Panc1 (cell line): ENCODE measurements at places on chromosomes 5 and 9. TPM values are rescaled to one million over a fixed set of nuclear protein-coding genes. Genes with fewer than 3 reads are reported as not detected.

TRIM23 gene
- 12.6 TPM for total RNA-seq

AFAP1L1 gene
- total RNA-seq: 15.2 TPM

RLN1 gene
- not detected for total RNA-seq

DMRTA1 gene
- 1.8 TPM for total RNA-seq

PCDHA11 gene
- 0.08 TPM for total RNA-seq

LHX3 gene
- total RNA-seq: 0.13 TPM

GBGT1 gene
- total RNA-seq: 1.8 TPM

GDA gene
- 5.0 TPM for total RNA-seq

IL9 gene
- not detected for total RNA-seq

EMB gene
- 65.9 TPM for total RNA-seq

TXNDC8 gene
- not detected for total RNA-seq

PCDHB8 gene
- total RNA-seq: 7.6 TPM

CCL27 gene
- 0.95 TPM for total RNA-seq

SYK gene
- 0.28 TPM for total RNA-seq

NRARP gene
- 16.9 TPM for total RNA-seq

SLC36A2 gene
- not detected for total RNA-seq

IL13 gene
- not detected for total RNA-seq

SHOC1 gene
- total RNA-seq: 0.10 TPM

IFNB1 gene
- total RNA-seq: not detected

NCS1 gene
- total RNA-seq: 31.6 TPM

IFNK gene
- not detected for total RNA-seq

KCNIP1 gene
- not detected for total RNA-seq

FBP2 gene
- not detected for total RNA-seq

NR2F1 gene
- total RNA-seq: 49.5 TPM

PDE4D gene
- 2.4 TPM for total RNA-seq

GRM6 gene
- total RNA-seq: not detected

LCN15 gene
- 0.05 TPM for total RNA-seq

PCA3 gene
- not detected for total RNA-seq

OR1J2 gene
- not detected for total RNA-seq

SPATA31C1 gene
- not detected for total RNA-seq

CCNI2 gene
- 0.49 TPM for total RNA-seq

ENC1 gene
- total RNA-seq: 37.0 TPM

CSF2 gene
- total RNA-seq: not detected

SPATA6L gene
- total RNA-seq: 0.13 TPM

P4HA2 gene
- total RNA-seq: 25.1 TPM

PCDHB15 gene
- total RNA-seq: 0.15 TPM

ACOT12 gene
- 0.74 TPM for total RNA-seq

MTREX gene
- total RNA-seq: 97.0 TPM

CDC20B gene
- 0.08 TPM for total RNA-seq

KIF27 gene
- 3.4 TPM for total RNA-seq

NUTM2F gene
- not detected for total RNA-seq

KIAA0825 gene
- 1.6 TPM for total RNA-seq

CRB2 gene
- total RNA-seq: 0.05 TPM

SARDH gene
- total RNA-seq: 0.13 TPM

ZNF367 gene
- total RNA-seq: 12.4 TPM

ZDHHC11B gene
- total RNA-seq: 1.4 TPM

ARAP3 gene
- total RNA-seq: 2.5 TPM

SAPCD2 gene
- 18.4 TPM for total RNA-seq

PCDHB6 gene
- 1.9 TPM for total RNA-seq
